Urothelium cell line (cell line): ENCODE measurements at places on chromosomes 16 and 17.

DNA sequence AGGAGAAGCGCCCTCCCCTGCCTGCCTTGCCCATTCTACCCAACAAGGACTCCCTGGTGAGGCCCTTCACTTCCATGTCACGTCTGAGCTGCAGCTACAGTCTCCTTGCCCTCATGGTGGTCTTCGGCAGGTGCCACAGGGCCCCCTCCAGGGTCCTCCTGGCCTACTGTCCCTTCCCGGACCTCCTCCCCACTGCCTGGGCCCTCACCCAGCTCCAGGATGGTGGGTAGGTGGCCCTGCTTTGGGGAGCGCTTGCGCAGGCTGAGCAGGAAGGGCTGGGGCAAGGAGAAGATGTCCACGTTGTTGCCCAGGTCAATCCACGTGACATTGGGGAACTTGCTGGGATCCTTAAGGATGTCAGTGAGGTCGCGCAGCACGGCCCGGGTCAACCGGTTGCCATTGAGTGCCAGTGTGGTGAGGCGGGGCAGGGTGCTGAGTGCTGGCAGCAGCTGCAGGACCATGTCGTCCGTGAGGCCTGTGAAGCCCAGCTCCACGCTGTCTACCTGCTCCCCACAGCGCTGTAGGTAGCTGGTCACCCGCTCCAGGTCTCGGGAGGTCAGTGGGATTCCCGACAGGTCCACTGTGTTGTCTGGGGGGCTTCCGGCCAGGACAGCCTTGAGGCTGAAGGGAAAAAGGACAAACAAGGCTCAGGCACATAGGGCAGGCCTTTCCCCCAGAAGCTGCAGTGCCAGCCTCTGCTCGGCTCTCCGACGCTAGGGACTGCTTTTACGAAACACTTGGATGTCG is 28.3 kb downstream of the TRPV2 start:
- DNase-seq = no peak

DNA sequence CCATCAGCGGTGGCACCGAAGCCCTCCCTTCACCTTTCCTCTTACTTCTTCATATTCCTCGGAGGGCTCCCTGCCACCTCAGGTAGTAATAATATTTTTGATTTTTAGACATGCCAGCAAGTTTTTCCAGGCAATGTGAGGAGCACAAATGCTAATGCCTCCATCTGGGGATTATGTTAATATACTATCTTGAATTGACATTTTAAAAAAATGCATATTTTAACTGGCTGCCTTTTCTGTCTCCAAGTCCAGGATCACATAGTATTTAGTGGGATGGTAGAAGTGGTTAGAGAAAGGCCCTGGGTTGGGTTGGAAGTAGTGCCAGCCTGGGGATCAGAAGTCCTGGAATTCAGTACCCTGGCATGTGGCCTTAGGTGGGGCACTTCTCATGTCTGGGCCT is 147.0 kb downstream of the SPACA3 start:
- no peak for DNase-seq

- DNase-seq = no peak
These were observed 30.5 kb upstream of the TANC2 start for GRCh38 chr17:62935523-62935922.

- no peak for DNase-seq
These were observed 123.2 kb upstream of the AXIN2 start for GRCh38 chr17:65684631-65685030.

GRCh38 chr16:47110939-47111338 is 32.8 kb downstream of the NETO2 start:
- DNase-seq = no peak

DNA sequence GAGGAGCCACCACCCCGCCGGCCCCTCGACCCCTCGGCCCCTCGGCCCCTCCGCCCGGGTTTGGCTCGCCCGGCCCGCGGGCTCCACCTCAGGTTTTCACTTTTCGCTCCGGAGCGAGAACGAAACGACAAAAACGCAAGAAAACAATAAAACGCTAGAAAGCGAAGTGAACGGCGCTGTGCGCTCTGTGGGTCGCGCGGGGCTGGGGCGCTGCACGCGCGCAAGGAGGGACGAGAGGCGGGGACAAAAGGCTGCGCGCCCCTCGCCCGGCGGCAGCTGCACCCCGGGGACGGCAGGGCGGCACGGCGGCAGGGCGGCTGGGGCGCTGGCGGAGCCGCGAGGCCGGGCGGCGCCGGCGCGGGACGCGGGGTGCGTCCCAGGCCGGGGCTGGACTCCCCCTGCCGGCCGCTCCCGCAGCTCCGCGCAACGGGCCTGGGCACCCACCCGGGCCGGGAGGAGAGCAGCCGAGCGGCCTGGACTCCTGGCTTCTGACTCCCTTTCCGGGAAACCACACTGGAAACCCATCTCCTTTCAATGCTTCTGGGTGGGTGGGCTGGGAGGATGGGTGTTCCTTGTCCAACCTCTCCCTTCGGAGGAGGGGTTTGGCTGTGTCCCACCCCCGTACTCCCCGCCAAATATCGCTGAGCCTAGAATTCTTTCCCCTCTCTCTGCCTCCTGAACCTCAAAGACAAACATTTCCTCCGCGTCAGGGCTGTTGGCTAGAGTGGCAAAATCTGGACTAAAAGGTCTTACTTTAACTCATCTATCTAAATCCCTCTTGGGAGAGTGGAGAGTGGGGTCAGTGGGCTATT is 9.9 kb downstream of the TBX2 start:
- DNase-seq = peak; percentile 95

- no peak for DNase-seq
These were observed 12.2 kb downstream of the VASN start for GRCh38 chr16:4383591-4384444.

GRCh38 chr17:33712120-33712519 is 419.0 kb upstream of the ASIC2 start:
- DNase-seq = no peak

DNA sequence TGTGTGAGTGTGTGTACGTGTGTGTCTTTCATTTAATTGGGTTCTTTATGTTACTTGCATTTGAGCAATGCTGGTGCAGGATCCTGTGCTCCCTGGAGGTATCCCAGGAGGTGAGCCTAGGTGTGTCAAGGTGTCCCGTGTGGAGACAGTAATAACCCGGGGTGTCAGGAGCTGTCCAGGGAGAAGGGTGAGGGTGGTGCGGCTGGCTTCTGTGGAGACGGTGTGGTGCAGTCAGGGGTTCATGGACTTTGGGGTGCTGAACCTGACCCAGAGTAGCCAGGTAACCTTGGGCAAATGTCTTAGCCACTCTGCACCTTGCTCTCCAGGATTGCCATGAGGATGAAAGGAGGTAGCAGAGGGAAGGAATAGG is 7.4 kb upstream of the ELAC2 start:
- no peak for DNase-seq

DNA sequence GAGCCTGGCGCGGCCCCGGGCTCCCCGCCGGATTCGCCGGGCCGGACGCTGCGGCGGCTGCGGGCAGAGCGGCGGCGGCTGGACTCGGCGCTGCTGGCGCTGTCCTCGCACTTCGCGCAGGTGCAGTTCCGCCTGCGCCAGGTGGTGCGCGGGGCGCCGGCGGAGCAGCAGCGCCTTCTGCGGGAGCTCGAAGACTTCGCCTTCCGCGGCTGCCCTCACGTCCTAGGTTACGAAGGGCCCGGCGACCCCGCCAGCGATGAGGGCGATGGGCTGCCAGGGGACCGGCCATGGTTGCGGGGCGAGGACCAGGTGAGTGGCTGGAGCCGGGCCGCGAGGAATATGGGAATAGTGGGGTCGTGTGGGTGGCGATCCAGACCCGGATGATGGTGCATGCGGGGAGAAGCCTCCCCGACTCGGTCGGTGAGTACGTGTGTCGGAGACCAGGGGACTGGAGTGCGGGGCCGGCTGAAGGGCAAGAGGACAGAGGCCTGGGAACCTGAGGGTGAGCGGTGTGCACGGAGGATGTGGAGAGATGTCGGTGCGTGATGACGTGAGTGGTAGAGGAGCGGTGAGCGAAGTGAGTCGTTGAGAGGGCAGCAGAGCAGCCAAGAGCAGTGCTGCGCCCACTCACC is 517 bp downstream of the RUNDC1 start:
- DNase-seq = peak; percentile 57

DNA sequence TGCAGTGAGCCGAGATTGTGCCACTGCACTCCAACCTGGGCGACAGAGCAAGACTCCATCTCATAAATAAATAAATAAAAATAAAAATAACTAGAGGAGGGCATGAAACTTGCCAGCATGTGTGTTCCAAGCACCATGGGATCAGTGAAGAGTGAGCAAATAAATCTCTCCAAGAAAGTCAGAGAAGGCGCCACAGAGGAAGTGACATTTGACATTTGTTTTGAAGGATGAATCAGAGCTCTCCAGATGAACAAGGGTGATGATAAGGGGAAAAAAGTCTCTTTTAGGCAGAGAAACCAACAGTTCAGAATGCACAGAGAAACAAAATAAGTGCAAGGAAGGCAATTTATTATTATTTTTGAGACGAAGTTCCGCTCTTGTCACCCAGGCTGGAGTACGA is 50.3 kb downstream of the IST1 start:
- DNase-seq = no peak

- DNase-seq = no peak
These were observed 14.4 kb downstream of the NLRC5 start for GRCh38 chr16:57003439-57004386.

- peak; percentile 91 for DNase-seq
These were observed 105.4 kb downstream of the TRIM37 start for GRCh38 chr17:59001158-59001814.

DNA sequence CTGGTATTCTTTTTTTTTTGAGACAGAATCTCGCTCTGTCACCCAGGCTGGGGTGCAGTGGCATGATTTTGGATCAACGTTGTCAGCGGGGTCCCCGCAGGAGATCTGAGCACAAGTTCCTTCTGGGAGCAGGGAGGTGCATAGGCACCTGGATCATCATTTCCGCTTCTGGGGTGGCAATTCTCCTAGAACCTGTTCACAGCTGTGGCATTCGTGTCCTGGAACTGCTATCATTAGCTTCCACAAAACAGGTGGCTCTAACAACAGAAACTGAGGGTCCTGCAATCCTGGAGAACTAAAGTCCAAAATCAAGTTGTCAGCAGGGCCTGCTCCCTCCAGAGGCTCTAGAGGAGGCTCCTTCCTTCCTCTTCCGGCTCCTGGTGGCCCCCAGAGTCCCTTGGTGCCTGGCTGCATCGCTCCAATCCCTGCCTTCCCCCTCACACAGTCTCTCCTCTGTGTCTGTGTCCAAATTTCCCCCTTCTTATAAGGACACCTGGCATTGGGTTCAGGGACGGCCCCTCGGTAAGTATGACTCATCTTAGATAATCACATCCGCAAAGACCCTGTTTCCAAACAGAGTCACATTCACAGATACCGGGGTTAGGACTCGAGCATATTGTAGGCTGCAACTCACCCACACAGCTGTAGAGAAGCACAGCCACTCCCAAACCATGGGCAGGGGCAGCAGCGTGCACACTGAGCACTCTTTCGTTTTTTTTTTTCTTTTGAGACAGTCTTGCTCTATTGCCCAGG is 43.5 kb upstream of the KLHDC4 start:
- DNase-seq = peak; percentile 53

DNA sequence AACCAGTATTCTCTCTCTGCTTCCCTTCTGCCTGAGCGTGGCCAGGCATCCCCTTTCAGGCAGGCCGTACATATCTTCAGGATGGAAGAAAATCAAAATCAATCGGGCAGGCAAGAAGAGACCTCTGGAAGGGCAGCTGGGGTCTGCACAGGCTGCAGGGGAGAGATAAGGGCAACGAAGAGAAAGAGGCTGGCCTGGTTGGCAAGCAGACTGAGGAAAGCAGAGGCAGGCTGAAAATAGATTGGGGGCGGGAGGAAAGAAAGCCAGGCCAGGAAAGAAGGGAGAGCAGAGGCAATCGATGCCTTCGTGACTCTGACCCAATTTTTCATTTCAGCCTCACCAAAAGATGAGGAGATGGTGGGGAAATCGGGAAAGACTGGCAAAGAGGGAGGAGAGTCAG is 18.1 kb downstream of the PIPOX start:
- no peak for DNase-seq

GRCh38 chr17:41724476-41725050 is 9.9 kb downstream of the HAP1 start:
- no peak for DNase-seq
